Hepatocyte (in vitro differentiated cells): ENCODE measurements at places on chromosomes 7 and 10.

GRCh38 chr7:101154693-101155102 is 422 bp downstream of the AP1S1 start:
- H3K27ac ChIP-seq, result peak overlapping the region; percentile 60
- no peaks in the 10 kb centered on the region for H3K27me3 ChIP-seq
- H3K4me3 ChIP-seq, result peak overlapping the region; percentile 92
- no peaks in the 10 kb centered on the region for H3K36me3 ChIP-seq
- no peaks in the 10 kb centered on the region for H3K4me1 ChIP-seq
- DNase-seq, result no peak

DNA sequence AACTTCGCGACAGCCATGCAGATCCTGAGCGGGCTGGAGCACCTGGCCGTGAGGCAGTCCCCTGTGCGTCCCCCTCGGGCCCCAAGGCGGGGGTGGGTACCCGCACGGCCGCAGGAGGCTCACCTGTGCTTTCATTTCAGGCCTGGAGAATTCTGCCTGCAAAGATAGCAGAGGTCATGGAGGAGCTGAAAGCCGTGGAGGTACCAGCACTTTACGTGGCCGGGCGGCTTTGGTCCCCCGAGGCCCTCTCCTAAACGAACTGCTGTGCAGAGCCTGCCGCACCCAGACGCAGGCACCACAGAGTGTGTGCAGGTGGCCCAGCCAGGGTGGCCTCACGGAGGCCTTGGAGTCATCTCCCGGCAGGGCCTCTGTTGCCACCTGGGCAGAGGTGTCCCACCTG is 11.1 kb upstream of the UTF1 start:
- no peak for DNase-seq
- no peaks in the 10 kb centered on the region for H3K4me1 ChIP-seq
- no peak overlapping the region for H3K27ac ChIP-seq
- H3K4me3 ChIP-seq, result no peak overlapping the region
- H3K36me3 ChIP-seq, result no peaks in the 10 kb centered on the region
- peaks cover 18% of the 10 kb centered on the region for H3K27me3 ChIP-seq

GRCh38 chr10:69064762-69065328 is 23.1 kb upstream of the SRGN start:
- peaks cover 8% of the 10 kb centered on the region for H3K27me3 ChIP-seq
- no peak overlapping the region for H3K4me3 ChIP-seq
- H3K27ac ChIP-seq, result no peak overlapping the region
- H3K4me1 ChIP-seq, result no peaks in the 10 kb centered on the region

DNA sequence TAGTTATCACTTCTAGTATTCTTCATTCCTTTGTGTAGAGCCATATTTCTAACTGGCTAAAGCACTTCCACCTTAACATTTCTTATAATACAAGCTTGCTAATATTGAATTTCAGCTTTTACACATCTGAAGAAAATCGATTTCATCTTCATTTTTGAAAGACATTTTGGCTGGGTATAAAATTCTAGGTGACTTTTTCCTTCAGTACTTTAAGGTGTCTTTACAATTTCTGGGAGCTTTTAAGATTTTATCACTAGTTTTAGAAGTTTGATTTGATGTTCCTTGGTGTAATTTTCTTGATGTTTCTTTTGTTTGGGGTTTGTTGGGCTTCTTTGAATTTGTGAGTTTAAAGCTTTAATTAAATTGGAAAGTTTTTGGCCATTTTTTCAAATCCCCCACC is 38.5 kb upstream of the TMEM168 start:
- no peaks in the 10 kb centered on the region for H3K36me3 ChIP-seq
- no peaks in the 10 kb centered on the region for H3K27me3 ChIP-seq
- no peak overlapping the region for H3K27ac ChIP-seq
- no peaks in the 10 kb centered on the region for H3K4me1 ChIP-seq

GRCh38 chr7:110521357-110521911 is 569.5 kb upstream of the LRRN3 start:
- H3K4me1 ChIP-seq, result peaks cover 5% of the 10 kb centered on the region
- no peak overlapping the region for H3K4me3 ChIP-seq
- DNase-seq, result no peak
- H3K27me3 ChIP-seq, result no peaks in the 10 kb centered on the region

- no peaks in the 10 kb centered on the region for H3K27me3 ChIP-seq
- H3K4me1 ChIP-seq, result peaks cover 10% of the 10 kb centered on the region
- no peak overlapping the region for H3K4me3 ChIP-seq
- peak overlapping the region; percentile 89 for H3K27ac ChIP-seq
- H3K36me3 ChIP-seq, result no peaks in the 10 kb centered on the region
Observed at GRCh38 chr7:129168231-129169021, 20.0 kb upstream of the SMO start.

GRCh38 chr7:117993377-117994003 is 120.2 kb upstream of the CTTNBP2 start:
- no peaks in the 10 kb centered on the region for H3K27me3 ChIP-seq
- H3K36me3 ChIP-seq, result no peaks in the 10 kb centered on the region
- no peak overlapping the region for H3K27ac ChIP-seq
